ENCODE measurements at places on chromosomes 6 and 20.

DNA sequence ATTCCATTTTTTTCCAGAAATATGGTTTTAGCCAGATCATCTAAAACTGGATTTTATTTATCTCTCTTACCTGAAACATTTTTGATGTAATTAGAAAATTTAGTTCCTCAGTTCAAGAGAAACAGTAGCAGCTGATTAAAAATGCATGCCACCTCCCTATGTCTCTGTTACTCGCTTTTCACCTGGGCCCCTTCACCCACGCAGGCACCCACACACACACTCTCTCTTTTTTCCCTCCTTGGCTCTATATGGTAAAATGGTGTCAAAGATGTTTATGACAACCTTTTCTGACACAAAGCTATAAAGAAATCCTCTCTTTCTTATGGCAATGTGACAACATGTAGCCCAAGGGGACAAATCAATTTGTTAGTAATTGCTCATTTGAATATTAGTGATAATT lies 5.8 kb upstream of the SGK1 start:
- DNase-seq: no peak

DNA sequence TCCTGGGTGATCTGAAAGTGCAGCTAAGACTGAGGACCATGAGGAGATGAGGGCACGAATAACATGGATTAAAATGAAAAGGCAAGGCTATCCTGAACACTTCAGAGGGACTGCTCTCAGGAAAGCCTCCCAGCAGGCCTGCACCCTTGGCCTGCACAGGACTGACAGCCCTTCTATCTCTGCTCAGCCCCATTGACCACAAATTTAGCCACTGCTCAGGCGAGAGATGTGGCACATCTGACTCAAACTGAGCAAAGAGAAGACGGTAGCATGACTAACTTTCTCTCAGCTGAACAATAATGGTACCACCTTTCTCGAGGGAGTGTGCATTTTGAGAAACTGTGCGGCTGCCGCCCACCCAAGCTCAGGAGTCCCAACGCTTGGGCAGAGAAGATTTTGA lies 257.5 kb downstream of the ADGB start:
- no peak for DNase-seq

DNA sequence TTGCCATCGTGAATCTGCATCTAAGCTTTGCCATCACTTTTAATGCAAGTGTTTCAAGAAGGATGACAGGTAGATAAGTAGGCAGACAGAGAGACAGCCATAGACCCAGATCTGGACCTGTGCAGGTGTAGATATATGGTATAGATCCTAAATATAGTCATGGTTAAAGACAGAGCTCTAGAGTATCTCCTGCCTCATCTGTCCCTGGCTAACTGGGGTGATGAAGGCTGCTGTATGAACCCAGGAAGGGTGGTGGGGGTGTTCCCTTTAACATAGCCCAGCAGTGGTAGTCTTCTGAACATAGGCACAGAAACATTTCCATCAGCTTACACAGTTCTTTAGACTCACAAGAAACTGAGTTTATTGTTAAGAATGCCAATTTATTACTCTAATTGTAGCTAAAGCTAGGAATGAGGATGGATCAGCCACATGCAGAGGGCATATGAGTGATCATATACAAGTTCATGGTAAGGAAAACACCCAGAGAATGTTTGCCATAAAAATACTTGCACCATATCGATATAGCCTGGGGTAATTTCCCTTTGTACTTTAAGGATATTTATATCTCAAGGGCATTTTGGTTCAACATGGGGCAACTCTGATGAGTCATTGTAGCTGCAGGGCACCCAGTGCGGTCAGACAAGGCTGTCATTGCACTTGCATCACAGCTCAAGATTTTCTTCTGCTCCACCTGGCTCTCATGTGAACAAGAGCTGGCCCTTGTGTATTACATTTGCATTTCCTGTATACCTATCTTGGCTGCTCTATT lies 587.2 kb downstream of the EPM2A start:
- DNase-seq: no peak

DNA sequence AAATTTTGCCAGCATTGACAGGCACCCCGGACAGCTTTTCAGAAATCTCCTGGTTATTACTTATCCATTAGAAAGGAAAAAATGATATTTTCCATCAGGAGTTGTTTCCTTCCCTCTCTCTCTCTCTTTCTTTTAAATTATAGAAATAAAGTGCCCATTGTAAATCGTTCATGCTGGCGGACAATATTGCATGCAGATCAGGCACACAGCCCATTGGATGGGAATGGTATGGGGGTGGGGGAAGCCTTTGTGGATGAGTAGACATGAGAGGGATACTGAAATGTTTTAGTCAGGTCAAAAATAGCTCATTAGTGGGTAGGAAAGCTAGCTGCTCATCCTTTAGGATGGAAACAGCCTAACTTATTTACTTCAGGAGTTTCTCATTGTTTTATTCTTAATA lies 764.9 kb upstream of the MMS22L start:
- no peak for DNase-seq

DNA sequence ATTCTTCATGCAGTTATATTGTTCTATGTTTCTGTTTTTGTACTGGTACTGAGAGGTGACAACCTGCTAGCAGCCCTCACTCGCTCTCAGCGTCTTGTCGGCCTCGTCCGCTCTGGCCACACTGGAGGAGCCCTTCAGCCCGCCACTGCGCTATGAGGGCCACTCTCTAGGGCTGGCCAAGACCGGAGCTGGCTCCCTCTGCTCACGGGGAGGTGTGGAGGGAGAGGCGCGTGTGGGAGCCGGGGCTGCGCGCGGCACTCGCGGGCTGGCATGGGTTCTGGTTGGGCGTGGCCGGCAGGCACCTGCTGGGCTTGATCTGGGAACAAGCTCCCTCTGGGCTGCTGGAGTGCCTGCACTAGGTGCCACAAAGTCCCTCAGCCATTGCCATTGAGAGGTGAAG lies 1323.8 kb upstream of the EYS start:
- DNase-seq: no peak

GRCh38 chr20:51607170-51607569 lies 64.7 kb upstream of the NFATC2 start:
- no peak for DNase-seq

GRCh38 chr6:42599558-42599957 lies 35.7 kb downstream of the UBR2 start:
- no peak for DNase-seq

DNA sequence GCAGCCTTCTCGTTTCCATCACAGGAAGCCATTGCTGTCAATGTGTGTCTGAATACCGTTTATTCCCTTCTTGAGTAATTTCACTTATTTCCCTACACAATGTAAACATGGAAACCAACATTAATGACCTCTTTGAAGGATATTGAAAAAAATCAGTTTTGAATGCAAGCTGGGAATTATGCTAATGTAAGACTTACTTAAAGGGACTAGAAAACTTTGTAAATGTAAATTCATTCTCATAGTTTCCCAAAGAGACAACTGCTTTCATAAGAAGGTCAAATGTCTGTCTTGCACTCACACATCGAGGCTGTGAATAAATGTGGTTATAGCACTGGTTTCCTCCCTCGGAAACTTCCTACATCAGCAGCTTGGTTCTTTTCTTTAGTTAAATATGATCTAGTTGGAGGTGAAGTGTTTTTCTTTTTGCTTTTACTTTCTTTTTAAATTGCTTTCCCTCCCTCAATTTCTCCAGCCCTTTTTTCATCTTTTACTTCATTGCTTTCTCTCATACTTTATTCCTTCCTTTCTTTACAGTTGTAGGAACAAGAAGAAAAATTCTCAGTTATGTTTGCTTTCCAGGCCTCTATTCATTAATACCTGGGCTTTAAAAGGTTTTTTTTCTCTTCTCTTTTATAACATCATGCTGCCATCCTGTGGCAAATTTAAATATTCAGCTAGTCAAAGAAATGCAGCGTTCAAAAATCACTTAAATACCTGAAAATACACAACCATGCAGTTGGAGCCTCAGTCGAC lies 108.3 kb downstream of the TNFAIP3 start:
- DNase-seq: no peak

GRCh38 chr20:1326031-1326930 lies 2.7 kb downstream of the SDCBP2 start:
- DNase-seq: no peak

DNA sequence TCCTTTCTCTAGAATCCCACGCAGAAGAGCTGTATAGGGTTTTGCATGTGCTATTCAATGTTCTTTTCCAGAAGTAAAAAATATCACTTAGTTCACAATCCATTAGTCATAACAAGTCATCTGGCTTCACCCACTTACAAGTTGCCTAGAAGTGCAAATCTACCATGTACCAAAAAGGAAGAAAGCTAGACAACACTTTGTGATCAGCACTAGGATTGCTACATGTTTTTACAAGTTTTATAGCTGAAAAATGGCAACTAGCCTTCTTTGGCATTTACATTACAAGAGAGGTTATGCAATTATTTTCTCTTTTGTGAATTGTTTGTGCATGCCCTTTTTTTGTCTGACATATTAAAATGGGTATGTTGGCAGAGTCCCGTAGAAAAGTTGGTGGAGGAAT lies 85.6 kb upstream of the PTPRK start:
- DNase-seq: no peak

GRCh38 chr20:38001173-38001875 lies 31.9 kb downstream of the TTI1 start:
- DNase-seq: no peak

DNA sequence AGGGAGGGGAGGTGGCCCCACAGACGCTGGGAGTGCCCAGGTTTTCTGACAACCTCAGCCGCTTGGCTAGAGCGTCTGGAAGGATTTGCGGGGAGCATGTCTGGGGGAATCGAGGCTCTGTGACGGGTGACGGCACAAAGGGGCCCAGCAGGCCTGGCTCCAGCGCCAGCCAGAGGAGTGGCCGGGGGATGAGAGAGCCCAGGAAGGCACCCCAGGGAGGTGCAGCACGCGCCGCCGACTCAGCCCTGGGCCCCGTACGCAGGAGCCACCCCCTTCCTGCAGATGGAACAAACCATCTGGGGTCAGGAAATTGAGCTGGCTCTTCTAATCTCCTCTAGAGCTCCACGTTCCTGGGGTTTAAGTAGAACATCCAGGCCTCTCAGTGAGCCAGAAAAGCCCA lies 5.9 kb upstream of the SLCO4A1 start:
- peak; percentile 76 for DNase-seq

DNA sequence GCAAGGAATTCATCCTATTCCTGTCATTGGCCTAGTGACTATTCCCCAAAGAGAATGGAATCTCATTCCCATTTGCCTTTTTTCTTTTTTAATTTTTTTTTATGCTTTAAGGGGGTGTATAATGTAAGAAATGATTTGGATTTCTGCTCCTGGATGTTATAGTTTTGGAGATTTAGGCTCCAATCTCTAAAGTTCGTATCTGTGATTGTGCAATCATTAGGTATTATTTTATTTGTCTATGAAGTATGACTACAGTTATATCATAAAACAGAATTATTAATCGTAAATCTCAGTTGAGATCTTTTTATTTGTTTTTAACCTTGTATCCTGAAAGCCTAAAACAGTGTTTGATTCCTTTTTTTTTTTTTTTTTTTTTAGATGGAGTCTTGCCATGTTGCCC lies 41.7 kb upstream of the EEF1A1 start:
- DNase-seq: no peak

DNA sequence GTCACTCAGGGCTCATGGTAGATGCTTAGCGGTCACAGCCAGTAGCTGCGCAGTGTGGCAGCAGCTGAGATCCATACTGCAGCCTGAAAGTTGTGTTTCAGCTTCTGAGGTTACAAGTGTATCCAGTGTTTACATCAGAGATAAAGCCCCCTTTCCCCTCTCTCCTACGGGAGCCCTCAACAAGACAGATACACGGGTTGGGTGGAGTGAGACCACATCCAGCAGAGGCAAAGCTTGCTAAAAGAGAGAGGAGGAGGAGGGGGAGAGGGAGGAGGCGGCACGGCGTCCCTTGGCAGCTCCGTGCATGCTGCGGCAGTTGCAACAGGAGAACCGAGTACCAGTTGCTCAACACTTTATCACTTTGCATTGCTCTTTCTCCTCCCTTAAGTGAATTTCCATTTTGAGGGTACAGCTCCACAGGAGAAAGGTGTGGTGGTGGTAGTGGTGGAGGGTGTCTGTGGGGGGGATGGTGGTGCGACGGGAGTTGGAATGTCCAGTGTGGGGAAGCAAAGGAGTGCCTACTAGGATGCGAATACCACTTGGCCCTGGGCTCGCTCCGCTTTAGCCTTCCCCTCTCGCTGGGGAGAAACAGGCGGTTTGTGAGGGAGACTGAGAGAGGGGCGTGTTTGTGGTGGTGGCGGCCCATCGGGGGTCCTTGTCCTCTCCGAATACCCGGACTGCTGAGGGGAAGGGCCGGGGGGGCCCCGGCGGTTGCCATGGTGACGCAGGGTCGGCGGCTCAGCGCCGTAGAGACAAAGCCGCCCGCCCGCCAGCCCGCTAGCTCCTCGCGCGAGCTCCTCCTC lies 405 bp upstream of the RNF182 start:
- DNase-seq: peak; percentile 92

DNA sequence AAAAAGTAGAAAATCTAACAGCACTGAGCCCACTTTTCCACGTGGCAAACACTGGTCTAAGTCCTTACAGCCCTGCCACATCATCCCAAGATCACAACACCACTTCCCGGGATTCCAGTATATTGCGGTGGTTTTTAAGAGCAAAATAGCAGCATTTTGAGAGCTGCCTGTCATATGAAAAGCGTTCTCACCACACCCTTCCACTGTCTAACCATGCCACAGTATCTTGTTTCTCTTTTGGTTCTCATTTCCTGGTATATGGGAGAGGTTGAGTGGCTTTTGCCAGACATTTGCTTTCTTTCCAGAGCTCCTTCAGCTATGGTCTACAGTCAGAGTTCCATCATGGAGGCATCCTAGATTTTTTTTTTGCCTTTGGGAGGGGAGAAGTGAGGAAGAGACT lies 243.0 kb downstream of the TSHZ2 start:
- no peak for DNase-seq

DNA sequence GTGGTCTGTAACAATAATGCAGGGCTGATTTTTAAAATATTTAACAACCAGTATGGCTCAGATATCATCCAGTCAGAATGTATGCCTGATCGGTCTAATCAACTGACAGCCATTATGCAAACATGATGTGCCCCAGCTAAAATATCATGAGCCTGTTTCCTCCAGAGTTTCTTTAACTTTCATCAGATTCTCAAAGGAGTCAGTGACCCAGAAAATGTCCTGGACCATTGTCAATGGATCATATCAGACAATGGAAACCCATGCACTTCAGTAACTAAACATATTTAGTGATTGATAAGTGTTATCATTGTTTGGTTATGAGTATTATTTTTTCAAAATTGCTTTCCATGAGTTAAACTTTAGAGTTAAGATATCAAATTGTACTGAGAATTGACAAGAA lies 173.5 kb downstream of the LMBRD1 start:
- no peak for DNase-seq

GRCh38 chr6:23663096-23663495 lies 462.9 kb upstream of the NRSN1 start:
- no peak for DNase-seq

DNA sequence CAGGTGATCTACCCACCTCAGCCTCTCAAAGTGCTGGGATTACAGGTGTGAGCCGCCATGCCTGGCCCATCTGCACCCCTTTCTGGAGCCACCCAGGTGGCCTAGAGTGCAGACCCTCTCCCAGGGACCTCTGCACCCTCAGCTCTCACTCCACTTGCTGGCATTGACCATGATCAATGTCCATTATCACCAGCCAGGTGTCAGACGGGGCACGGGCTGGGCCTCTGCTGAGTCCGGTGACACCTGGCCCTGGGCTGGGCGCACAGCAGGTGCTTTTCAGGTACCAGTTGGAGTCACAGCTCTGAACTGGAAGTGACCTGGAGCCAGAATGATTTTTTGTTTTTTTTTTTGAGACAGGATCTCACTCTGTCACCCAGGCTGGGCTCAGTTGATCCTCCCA lies 91.8 kb upstream of the PMEPA1 start:
- no peak for DNase-seq
